ENCODE measurements at places on chromosomes 4 and X. TPM values are rescaled to one million over a fixed set of nuclear protein-coding genes. Genes with fewer than 3 reads are reported as not detected.

DNA sequence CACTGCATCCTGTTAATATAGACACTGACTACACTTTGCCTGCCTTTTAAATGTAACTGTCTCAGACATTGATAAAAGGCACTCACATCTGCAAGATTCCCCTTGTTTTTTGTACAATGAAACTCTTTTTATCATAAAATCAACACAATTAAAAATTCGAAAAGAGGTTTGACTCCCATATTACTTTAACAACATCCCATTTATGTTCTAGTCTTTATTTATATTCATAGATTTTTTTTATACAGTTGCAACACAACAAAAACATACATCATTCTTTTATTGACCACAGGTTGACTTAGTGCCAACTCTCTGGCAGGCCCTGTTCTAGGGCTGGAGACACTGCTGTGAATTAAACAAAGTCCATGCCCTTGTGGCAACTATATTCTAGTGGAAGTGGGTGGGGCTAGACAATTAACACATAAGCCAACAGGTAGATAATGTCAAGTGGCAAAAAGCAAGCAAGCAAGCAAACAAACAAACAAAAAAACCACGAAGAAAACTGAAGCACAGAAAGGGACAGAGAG is 36.8 kb downstream of the ANK2 start:
- DNase-seq = no peak

Gene NKX3-2
- not detected for total RNA-seq

Gene IL9R
- not detected for total RNA-seq

Gene ANXA3
- 109 TPM for total RNA-seq

Gene NAP1L3
- total RNA-seq = 5.5 TPM

Measured in sciatic nerve (tissue), 2 donors.